ENCODE measurements at places on chromosomes 1 and 21. TPM values are rescaled to one million over a fixed set of nuclear protein-coding genes. Genes with fewer than 3 reads are reported as not detected.

CSF3R gene
- total RNA-seq, result 1.1 TPM

SLC25A24 gene
- 55.5 TPM for total RNA-seq

ATP6V1G3 gene
- not detected for total RNA-seq

DNA sequence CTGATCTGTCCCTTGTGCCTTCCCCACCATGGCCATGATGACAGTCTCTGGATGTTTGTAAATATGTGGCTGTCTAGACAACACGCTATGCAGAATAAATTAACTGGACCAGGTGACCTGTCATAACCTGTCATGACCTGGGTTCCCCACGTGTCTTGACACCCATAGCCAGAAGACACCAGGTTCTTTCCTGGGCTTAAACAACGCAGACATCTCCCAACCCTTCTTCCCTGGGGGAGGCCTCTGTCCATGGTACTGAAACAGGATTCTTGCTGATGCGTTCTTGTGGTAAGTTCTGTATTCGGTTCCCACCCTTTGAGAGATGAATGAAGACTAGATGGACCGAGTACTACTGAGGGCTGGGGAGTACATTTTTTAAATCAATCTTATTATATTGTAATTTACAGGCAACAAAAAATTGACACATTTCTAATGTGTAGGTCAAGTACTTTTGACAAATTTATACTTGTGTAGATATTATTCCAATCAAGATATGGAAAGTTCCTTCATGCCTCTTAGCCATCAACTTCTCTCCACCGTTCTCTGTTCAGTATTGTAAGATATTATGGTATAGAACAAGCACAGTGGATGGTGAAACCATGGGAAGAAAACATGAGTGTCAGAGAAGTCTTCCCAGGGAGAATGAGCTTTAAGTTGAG lies 738.8 kb downstream of the PTPRU start:
- no peak overlapping the region for H3K27ac ChIP-seq
- no peaks in the 10 kb centered on the region for H3K27me3 ChIP-seq
- no peaks in the 10 kb centered on the region for H3K4me1 ChIP-seq
- DNase-seq, result no peak
- H3K4me3 ChIP-seq, result no peak overlapping the region

DNA sequence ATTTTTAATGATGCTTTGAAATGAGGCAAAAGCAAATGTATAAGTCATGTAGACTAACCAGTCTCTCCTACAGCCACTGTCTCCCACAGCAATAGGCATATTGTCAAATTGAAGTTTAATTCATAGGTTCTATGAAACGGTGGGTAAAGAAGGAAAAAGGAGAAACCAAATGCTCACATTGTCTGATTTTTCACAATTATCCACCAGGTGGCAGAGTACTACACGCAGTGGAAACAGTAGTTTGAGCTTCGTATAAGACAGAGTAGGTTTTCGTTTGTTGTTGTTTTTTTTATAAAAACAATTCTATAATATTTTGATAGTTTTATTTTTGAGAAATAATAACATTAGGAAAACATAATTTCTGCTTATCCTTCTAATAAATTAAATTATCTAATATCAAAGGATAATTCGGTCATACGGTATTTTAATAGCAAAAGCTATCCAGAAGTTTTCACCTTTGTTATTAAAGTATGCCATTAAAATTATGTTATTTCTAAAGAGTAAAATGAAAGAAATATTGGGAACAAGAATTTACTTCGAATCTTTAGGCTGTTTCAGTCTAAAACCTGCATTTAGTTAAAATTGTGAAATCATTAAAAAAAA lies 39.1 kb downstream of the TYW3 start:
- H3K36me3 ChIP-seq, result no peaks in the 10 kb centered on the region
- no peak overlapping the region for H3K4me3 ChIP-seq
- no peak overlapping the region for H3K27ac ChIP-seq
- no peak for DNase-seq

DNA sequence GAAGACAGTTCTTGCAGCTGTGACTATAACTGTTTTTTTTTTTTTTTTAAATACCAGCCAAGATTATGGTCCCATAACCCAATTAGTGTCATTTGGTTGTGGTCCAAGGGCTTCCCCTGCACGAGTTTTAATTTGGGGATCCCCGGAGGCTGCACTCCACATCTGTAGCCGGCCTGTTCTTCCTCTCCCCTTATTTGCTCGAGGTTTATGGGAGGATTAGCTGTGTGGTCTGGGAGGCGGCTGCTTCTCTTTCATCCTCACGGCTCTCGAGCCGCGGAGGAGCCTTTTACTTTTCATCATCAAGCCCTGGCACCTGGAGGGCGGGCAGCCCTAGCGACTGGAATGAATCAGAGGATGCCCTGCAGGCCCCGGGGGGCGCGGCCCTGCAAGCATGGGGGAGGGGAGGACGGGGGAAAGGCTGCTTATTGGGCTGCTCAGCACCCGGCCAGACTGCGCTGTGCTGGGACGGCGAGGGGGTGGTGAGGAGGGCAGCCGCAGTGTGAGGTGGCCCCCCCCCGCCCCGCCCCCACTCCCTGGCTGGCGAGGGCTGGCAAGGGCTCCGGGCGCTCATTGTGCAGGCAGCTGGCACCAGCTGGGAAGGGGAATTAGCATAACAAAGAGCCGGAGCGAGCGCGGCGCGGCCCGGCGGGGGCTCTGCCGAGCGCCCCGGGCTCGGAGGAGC lies 18.5 kb downstream of the SERTAD4 start:
- no peaks in the 10 kb centered on the region for H3K27me3 ChIP-seq
- H3K27ac ChIP-seq, result peak overlapping the region; percentile 0
- no peaks in the 10 kb centered on the region for H3K36me3 ChIP-seq
- DNase-seq, result peak; percentile 59

DNA sequence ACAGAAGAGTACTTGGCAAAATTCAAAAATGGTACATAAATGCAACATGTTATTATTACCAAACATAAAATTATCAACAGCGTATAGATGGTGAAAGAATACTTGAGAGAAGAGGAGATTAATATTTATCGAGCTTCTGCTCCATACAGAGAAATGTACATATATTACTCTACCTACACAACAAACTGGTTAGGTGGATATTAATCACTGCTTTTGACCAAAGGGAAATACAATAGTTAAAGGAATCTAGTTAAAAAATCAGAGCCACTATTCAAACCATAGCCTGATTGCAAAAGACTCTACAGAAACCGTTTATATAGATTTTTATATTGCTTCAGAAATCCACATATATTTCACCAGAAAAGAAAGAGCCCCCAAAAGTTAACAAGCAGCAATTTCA lies 379.3 kb upstream of the PRMT6 start:
- no peak overlapping the region for H3K27ac ChIP-seq
- no peak overlapping the region for H3K4me3 ChIP-seq
- H3K27me3 ChIP-seq, result no peaks in the 10 kb centered on the region
- no peak for DNase-seq

Data from colonic mucosa (tissue), 4 donors.